ENCODE measurements at places on chromosomes 5 and 9.

DNA sequence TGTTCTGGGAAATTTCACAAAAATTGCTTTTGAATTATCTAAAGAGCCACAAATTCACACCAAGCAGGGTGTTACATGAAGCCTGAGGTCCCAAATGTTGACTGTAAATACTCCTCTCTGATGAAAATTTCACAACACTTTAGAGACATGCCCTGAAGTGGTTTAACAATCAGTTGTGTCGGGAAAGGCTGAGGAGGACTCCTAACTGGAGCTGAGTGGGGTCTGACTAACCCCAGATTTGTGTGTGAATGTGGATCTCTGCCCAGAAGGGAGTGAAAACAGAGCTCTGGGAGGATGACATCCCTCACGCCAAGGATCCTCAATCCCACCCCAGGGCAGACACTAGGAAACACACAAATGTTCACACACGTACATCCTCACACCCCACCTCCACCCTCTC, 31.1 kb upstream of the GRXCR2 start:
- H3K27me3 ChIP-seq: no peaks in the 10 kb centered on the region
- H3K4me3 ChIP-seq: no peak overlapping the region
- DNase-seq: no peak

DNA sequence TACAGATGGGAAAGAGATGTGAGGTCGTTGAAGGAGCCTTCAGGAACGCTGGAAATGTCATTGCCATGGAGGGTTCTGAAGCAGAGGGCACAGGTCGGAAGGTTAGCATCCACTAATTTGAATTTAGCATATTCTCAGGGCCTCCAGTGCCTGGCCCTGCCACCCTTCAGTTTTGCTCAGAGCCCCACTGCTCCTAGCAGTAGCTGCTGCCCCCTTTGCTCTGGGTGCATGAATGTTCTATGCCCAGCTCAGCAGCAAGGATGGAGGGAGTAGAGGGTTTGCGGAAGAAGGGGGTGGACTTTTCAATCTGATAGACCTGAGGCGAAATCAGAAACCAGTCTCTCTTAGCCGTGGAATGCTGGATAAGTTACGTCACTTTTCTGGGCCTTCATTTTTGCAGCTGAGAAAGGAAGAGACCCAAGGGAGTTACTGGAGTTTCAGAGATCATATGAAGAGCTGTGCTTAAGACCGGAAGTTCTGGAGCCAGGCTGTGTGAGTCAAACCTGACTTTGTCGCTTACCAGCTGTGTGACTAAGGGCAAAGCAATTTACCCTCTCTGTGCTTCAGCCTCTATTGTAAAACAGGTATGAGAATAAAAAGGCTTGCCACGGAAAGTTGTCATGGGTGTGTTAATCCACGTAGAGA, 133.2 kb upstream of the PANK3 start:
- no peak for DNase-seq
- H3K36me3 ChIP-seq: no peaks in the 10 kb centered on the region

DNA sequence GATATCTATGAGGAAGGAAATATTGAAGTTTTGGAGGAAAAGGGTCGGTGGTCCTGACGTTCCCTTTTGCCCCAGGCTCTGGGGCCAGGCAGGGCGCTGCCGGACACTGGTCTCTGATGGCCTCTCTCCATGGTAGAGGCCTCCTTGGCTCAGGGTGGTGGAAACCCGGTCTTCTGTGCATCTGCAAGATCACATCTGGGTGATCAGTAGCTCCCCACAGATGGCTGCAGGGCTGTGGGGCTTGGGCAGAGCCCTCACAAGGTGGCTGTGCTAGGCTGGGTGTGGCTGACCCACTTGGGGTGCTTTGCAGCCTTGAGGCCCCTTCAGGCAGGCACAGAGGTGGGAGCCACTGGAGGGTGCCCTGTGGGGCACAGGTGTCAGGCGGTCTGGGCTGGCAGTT, 53.9 kb upstream of the RNU6ATAC start:
- H3K27ac ChIP-seq: no peak overlapping the region
- no peak overlapping the region for H3K4me3 ChIP-seq
- no peaks in the 10 kb centered on the region for H3K27me3 ChIP-seq
- H3K4me1 ChIP-seq: peaks cover 22% of the 10 kb centered on the region
- no peaks in the 10 kb centered on the region for H3K36me3 ChIP-seq

GRCh38 chr5:91154338-91154737, 228.8 kb downstream of the ARRDC3 start:
- no peaks in the 10 kb centered on the region for H3K27me3 ChIP-seq
- no peaks in the 10 kb centered on the region for H3K4me1 ChIP-seq
- no peak for DNase-seq
- no peaks in the 10 kb centered on the region for H3K36me3 ChIP-seq

GRCh38 chr9:99947395-99947794, 40.9 kb downstream of the STX17 start:
- DNase-seq: no peak
- H3K27me3 ChIP-seq: no peaks in the 10 kb centered on the region
- no peak overlapping the region for H3K27ac ChIP-seq
- peaks cover 9% of the 10 kb centered on the region for H3K36me3 ChIP-seq
- H3K4me3 ChIP-seq: no peak overlapping the region

- H3K27ac ChIP-seq: no peak overlapping the region
- peaks cover 3% of the 10 kb centered on the region for H3K4me1 ChIP-seq
- DNase-seq: no peak
- no peak overlapping the region for H3K4me3 ChIP-seq
- H3K36me3 ChIP-seq: no peaks in the 10 kb centered on the region
Observed at GRCh38 chr5:4020400-4020799, 424.8 kb downstream of the IRX1 start.

DNA sequence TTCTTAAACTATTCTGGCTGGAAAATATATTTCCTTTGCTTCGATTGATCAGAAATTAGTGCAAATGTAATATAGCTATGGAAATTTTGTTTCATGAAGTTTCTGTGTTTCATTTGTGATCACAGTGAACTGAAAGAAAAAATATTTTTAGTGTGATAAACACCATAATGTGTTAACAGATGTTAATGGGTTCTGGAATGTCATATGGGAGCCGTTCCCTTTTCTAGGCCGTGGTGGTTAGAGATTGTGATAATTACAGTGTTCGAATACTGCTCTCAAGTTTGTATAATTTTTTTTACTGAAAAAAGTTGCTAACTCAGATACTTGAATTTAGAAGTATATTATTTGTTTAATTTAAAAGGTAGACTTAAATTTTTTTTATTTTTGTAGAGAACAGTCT, 19.3 kb downstream of the GAPVD1 start:
- no peak for DNase-seq
- H3K4me3 ChIP-seq: no peak overlapping the region
- H3K27ac ChIP-seq: no peak overlapping the region

GRCh38 chr5:63596254-63596653, 366.0 kb downstream of the HTR1A start:
- no peak overlapping the region for H3K4me3 ChIP-seq
- no peak for DNase-seq
- H3K27ac ChIP-seq: no peak overlapping the region
- H3K4me1 ChIP-seq: no peaks in the 10 kb centered on the region

- peaks cover 100% of the 10 kb centered on the region for H3K27me3 ChIP-seq
- peaks cover 23% of the 10 kb centered on the region for H3K4me1 ChIP-seq
- peak; percentile 22 for DNase-seq
- no peak overlapping the region for H3K27ac ChIP-seq
- H3K4me3 ChIP-seq: no peak overlapping the region
Observed at GRCh38 chr9:132583584-132584304, 1.3 kb downstream of the BARHL1 start.

DNA sequence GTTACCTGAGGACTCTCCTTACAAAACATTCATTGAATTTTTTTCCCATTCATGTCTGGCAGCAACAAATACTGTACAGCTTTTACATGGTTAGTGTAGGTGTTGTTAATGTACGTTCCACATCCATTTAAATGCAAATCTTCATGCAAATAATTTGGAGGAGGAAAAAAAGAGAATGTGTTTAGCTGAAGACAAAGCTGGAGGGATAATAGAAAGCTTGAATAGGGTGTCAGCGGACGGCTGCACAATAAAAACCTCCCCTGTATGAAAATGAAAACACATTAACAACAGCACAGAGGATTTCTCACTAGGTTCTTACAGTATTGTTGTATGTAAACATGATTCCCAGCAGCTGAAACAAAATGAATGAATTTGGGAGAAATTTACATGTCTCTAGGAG, 231.5 kb downstream of the ZNF608 start:
- DNase-seq: no peak
- H3K36me3 ChIP-seq: no peaks in the 10 kb centered on the region
- H3K27me3 ChIP-seq: no peaks in the 10 kb centered on the region

- no peaks in the 10 kb centered on the region for H3K27me3 ChIP-seq
- no peak for DNase-seq
- H3K4me1 ChIP-seq: no peaks in the 10 kb centered on the region
- H3K36me3 ChIP-seq: no peaks in the 10 kb centered on the region
- H3K27ac ChIP-seq: no peak overlapping the region
- H3K4me3 ChIP-seq: no peak overlapping the region
Observed at GRCh38 chr5:90446961-90447360, 27.6 kb downstream of the MBLAC2 start.

GRCh38 chr9:15371448-15371845, 51.2 kb upstream of the SNAPC3 start:
- no peak for DNase-seq
- H3K4me3 ChIP-seq: no peak overlapping the region
- H3K36me3 ChIP-seq: no peaks in the 10 kb centered on the region

- H3K36me3 ChIP-seq: no peaks in the 10 kb centered on the region
- H3K27me3 ChIP-seq: peaks cover 91% of the 10 kb centered on the region
- no peak overlapping the region for H3K27ac ChIP-seq
- H3K4me3 ChIP-seq: no peak overlapping the region
- peaks cover 19% of the 10 kb centered on the region for H3K4me1 ChIP-seq
Observed at GRCh38 chr9:84139296-84140070, 158.9 kb downstream of the RMI1 start.

DNA sequence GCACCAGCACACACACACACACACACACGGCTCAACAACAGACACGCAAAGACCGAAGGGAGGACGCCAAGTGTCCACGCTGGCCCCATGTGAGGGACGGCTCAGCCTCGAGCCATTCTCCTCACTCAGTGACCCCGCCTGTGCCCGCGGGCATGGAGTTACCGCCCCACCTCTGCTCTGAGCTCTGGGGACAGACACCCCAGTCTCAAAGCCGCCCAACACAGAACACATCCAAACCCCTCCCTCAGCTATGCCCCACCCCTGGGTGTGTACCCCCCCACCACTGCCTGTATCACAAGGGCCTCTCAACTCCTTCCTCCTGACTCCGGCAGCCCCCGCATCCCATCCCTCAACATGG, 81.2 kb downstream of the CAMSAP1 start:
- no peaks in the 10 kb centered on the region for H3K27me3 ChIP-seq
- peaks cover 8% of the 10 kb centered on the region for H3K36me3 ChIP-seq
- no peak overlapping the region for H3K27ac ChIP-seq
- H3K4me1 ChIP-seq: no peaks in the 10 kb centered on the region

GRCh38 chr5:155844542-155844941, 482.4 kb upstream of the SGCD start:
- H3K27me3 ChIP-seq: no peaks in the 10 kb centered on the region
- no peak overlapping the region for H3K4me3 ChIP-seq

- no peaks in the 10 kb centered on the region for H3K4me1 ChIP-seq
- H3K27ac ChIP-seq: no peak overlapping the region
- H3K27me3 ChIP-seq: no peaks in the 10 kb centered on the region
- no peak for DNase-seq
- no peak overlapping the region for H3K4me3 ChIP-seq
Observed at GRCh38 chr9:4755026-4755609, 14.1 kb upstream of the AK3 start.

- H3K36me3 ChIP-seq: no peaks in the 10 kb centered on the region
- no peak overlapping the region for H3K27ac ChIP-seq
- no peaks in the 10 kb centered on the region for H3K4me1 ChIP-seq
- peak; percentile 66 for DNase-seq
Observed at GRCh38 chr5:172713113-172713808, 57.7 kb downstream of the DUSP1 start.

GRCh38 chr5:178349075-178349511, 116.5 kb upstream of the PHYKPL start:
- DNase-seq: no peak
- no peak overlapping the region for H3K27ac ChIP-seq
- no peak overlapping the region for H3K4me3 ChIP-seq
- no peaks in the 10 kb centered on the region for H3K36me3 ChIP-seq
- no peaks in the 10 kb centered on the region for H3K27me3 ChIP-seq
- peaks cover 5% of the 10 kb centered on the region for H3K4me1 ChIP-seq

DNA sequence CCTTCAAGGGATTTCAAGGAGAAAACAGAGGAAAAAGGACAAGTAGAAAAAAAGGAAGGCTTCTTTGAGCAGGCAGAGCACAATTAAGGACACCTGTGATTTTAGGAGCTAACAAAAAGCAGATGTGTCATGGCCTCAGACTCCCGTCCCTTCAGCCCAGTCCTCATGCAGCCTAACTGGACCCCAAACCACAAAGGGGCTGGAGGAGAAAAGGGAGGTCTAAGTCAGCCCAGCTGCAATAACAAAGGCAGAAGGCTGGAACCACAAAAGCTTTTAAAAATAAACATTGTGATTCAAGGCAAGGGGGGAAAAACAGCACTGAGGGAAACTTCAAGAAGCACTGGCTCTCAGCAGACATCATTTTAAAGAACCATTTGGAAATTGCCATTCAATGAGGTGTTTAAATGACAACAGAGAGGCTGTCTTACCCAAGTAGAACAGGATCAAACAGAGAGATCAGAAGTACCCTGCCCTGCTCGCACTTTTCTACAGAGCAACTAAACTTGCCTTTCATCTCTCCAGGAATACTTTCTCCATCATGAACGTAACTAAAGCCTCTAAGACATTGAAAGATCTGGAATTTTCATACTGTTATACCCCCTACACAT, 89.3 kb downstream of the SEMA5A start:
- H3K27me3 ChIP-seq: no peaks in the 10 kb centered on the region
- peak; percentile 55 for DNase-seq
- H3K27ac ChIP-seq: peak overlapping the region; percentile 95
- H3K4me3 ChIP-seq: peak overlapping the region; percentile 0
- no peaks in the 10 kb centered on the region for H3K36me3 ChIP-seq

- H3K27me3 ChIP-seq: no peaks in the 10 kb centered on the region
- H3K4me1 ChIP-seq: no peaks in the 10 kb centered on the region
- no peak overlapping the region for H3K27ac ChIP-seq
- H3K4me3 ChIP-seq: no peak overlapping the region
Observed at GRCh38 chr5:112492291-112492690, 73.2 kb upstream of the EPB41L4A start.

- no peaks in the 10 kb centered on the region for H3K27me3 ChIP-seq
- no peak overlapping the region for H3K4me3 ChIP-seq
- no peak for DNase-seq
- H3K4me1 ChIP-seq: no peaks in the 10 kb centered on the region
Observed at GRCh38 chr9:92003308-92004044, 53.4 kb upstream of the ROR2 start.

GRCh38 chr9:107954312-107954711, 464.7 kb upstream of the KLF4 start:
- no peak overlapping the region for H3K4me3 ChIP-seq
- no peaks in the 10 kb centered on the region for H3K36me3 ChIP-seq
- H3K4me1 ChIP-seq: no peaks in the 10 kb centered on the region
- DNase-seq: no peak
- no peak overlapping the region for H3K27ac ChIP-seq
- H3K27me3 ChIP-seq: no peaks in the 10 kb centered on the region

Measured in neural progenitor cell (in vitro differentiated cells).